ENCODE measurements at places on chromosomes 6 and 20.

- peak; percentile 87 for DNase-seq
Observed at GRCh38 chr6:80163754-80164187, 57.3 kb downstream of the BCKDHB start.

DNA sequence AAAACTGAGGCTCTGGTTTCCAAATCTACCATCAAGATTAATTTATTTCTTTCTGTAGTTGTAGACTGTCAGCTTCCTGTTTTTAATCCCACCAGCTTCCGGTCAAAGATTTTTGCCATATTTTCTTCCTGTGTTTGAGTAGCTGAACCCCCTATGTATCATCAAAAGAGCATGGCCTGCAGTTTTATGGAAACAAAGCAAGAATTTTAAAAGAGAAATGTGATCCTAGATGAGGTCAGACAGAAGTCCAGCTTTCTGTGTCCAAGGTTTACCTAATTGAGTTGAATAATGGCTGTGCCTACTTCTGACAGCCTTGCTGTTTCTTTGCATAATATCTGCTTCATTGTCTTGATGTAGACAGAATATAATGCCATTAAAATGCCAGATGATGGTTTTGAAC is 163.7 kb downstream of the CARMIL1 start:
- DNase-seq = peak; percentile 8

GRCh38 chr20:25040438-25040831 is 17.5 kb downstream of the ACSS1 start:
- DNase-seq = peak; percentile 78

- no peak for DNase-seq
Observed at GRCh38 chr6:79399499-79399898, 137.7 kb downstream of the LCA5 start.

- DNase-seq = no peak
Observed at GRCh38 chr6:132650429-132650828, 8.6 kb downstream of the TAAR1 start.
